ENCODE measurements at places on chromosomes 2 and 18. TPM values are rescaled to one million over a fixed set of nuclear protein-coding genes. Genes with fewer than 3 reads are reported as not detected.

- no peaks in the 10 kb centered on the region for H3K4me1 ChIP-seq
- no peak for ATAC-seq
- H3K27ac ChIP-seq, result no peak overlapping the region
- H3K27me3 ChIP-seq, result peaks cover 5% of the 10 kb centered on the region
- no peak overlapping the region for H3K4me3 ChIP-seq
Observed at GRCh38 chr2:122033778-122034177, 278.3 kb downstream of the TSN start.

DNA sequence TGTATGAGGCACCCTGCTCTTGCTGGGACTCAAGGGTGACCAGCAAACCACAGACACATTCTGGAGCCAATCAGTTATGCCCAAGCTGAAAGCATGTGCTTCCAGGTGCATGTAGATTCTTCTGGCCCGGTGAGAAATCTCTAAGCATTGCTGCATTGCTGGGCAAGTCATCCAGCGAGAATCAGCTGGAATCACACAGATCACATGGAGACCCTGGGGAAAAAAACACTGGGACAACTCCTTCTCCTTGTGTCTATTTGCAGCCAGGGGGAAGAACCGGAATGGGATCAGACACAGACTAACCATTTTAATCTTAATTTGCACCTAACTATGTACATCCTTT lies 119.7 kb upstream of the KLF7 start:
- no peaks in the 10 kb centered on the region for H3K27me3 ChIP-seq
- no peaks in the 10 kb centered on the region for H3K4me1 ChIP-seq
- ATAC-seq, result no peak

DNA sequence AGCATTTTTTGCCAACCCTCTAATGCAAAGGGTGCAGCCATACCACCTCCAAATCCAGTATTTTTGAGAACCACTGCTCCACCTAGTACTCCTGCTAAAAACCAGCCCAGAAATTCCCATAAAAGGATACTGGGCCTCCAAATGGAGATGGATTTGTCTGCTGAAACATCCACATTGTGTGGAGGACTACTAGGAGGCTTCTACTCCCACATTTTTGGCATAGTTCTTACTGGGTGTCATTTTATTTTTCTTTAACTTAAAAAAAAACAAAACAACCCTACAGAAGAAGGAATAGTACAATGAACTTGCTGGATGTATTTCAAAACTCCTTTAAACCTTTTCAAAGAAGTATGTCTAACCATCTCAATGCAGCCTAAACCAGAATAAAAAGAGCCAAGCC lies 219.2 kb downstream of the SRBD1 start:
- no peak overlapping the region for H3K4me3 ChIP-seq
- ATAC-seq, result no peak
- no peaks in the 10 kb centered on the region for H3K36me3 ChIP-seq
- no peaks in the 10 kb centered on the region for H3K27me3 ChIP-seq
- H3K4me1 ChIP-seq, result no peaks in the 10 kb centered on the region

GRCh38 chr2:173511942-173512341 lies 157.3 kb downstream of the CDCA7 start:
- H3K27ac ChIP-seq, result no peak overlapping the region
- H3K4me3 ChIP-seq, result no peak overlapping the region
- no peak for ATAC-seq

DNA sequence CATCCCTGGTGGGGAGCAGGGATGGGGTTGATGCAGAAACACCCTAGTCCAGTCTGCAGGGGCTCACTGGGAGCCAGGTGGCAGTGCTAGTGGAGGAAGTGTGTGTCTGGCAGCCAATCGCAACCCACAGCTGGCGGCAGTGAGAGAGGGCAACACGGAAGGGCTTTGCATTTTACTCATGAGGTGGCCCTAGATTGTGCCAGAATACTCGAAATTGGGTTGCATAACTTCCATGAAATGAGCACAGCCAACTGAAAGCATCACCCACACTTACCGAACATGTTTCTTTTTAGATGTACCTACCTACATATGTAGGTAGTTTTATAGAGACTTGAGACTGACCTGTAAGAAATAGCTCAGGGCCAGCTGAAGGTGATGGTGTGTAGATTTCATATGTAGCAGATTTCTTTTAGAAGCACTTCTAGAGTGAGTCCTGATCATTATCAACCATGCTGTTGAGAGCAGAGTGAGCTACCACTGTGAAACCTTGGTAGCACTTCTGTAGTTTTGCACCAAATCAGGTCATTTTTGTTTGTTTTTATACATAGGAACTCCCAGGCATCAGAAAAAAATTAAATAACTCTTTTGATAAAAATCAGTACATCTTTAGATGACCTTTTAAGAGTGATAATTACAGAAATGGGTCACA lies 13.0 kb downstream of the IL18R1 start:
- no peak for ATAC-seq
- no peak overlapping the region for H3K27ac ChIP-seq
- H3K36me3 ChIP-seq, result no peaks in the 10 kb centered on the region
- H3K4me3 ChIP-seq, result no peak overlapping the region

DNA sequence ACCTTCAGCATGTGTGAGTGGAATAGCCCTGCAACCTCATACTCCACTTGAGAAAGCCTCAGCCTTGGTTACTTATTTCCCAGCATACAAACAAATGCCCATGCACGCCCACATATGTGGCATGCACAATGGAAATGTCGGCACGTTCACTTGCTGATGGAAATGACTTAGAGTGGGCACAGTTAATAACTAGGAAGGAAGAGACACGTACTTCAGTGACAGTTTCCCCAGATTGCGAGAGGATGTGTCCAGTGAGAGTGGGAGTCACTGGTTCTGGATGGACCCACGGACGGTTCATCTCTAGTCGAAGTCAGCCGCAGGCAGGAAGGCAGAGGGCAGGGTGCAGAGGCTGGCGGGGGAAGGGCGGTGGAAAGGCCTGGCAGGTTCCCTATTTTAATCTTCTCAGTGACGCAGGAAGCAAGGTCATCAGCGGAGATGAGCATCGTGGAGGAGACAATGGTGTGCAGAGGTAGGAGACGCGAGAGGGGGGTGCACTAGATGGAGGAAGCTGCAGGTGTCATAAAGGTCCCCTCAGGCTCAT lies 350.7 kb upstream of the MYT1L start:
- no peaks in the 10 kb centered on the region for H3K27me3 ChIP-seq
- no peaks in the 10 kb centered on the region for H3K36me3 ChIP-seq
- H3K27ac ChIP-seq, result no peak overlapping the region
- H3K4me3 ChIP-seq, result no peak overlapping the region
- no peaks in the 10 kb centered on the region for H3K4me1 ChIP-seq

GRCh38 chr18:61256291-61256690 lies 76.9 kb upstream of the CDH20 start:
- H3K4me1 ChIP-seq, result no peaks in the 10 kb centered on the region
- H3K27ac ChIP-seq, result no peak overlapping the region
- no peaks in the 10 kb centered on the region for H3K27me3 ChIP-seq
- no peak overlapping the region for H3K4me3 ChIP-seq
- ATAC-seq, result no peak
- no peaks in the 10 kb centered on the region for H3K36me3 ChIP-seq

- no peaks in the 10 kb centered on the region for H3K27me3 ChIP-seq
- no peak overlapping the region for H3K27ac ChIP-seq
- no peaks in the 10 kb centered on the region for H3K36me3 ChIP-seq
- no peak for ATAC-seq
- no peaks in the 10 kb centered on the region for H3K4me1 ChIP-seq
Observed at GRCh38 chr2:21422050-21422449, 298.3 kb downstream of the TDRD15 start.

DNA sequence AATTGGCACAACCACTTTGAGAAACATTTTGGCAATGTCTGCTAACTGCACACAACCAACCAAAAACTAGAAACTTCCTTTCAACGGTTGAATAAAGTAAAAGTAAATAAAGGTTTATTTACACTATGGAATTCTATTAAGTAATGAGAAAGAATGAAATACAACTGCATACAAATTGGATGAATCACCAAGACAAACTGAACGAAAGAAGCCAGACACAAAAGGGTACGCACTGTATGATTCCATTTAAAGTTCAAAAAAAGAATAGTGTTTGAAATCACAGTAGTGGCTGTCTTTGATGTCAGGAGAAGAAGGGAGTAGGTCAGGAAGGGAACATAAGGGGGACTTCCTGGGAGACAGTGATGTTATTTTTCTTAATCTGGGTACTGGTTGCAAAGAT lies 46.5 kb upstream of the SULT1C3 start:
- no peaks in the 10 kb centered on the region for H3K4me1 ChIP-seq
- no peak overlapping the region for H3K27ac ChIP-seq
- no peak overlapping the region for H3K4me3 ChIP-seq
- H3K36me3 ChIP-seq, result no peaks in the 10 kb centered on the region

GRCh38 chr2:1990724-1991123 lies 246.4 kb upstream of the PXDN start:
- H3K4me3 ChIP-seq, result no peak overlapping the region
- ATAC-seq, result no peak
- H3K36me3 ChIP-seq, result no peaks in the 10 kb centered on the region
- H3K27me3 ChIP-seq, result peaks cover 23% of the 10 kb centered on the region
- no peak overlapping the region for H3K27ac ChIP-seq

DNA sequence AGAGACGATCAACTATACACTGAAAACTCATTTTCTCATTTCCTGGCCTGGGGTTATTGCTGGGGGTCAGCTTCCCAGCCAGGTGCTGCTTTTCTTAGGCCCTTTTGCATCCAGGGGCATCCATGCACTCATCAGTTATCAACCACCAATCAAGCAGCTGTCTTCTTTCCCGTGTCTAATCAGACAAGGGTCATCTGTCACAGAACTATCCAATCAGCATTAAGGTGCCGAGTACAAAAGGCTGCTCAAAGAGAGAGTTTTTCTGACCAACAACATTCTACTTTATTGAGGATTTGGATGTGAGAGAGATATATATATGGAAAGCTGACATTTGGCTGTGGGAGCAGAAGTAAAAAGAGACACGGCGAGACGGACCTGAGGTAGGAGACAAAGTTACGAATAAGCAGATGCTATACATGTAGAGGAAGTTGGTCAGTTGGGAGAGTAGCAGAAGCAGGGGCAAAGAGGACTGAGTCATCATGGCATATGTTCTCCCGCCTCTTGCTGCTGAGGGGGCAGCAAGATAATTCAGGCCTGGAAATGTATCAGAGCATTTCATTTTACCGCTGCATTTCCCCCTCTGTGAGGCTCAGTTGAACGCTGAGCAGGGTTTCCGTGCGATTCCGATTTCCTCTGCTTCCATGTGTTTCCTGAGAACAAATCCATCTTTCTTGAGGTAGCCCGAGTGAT lies 129.3 kb downstream of the NUP35 start:
- no peaks in the 10 kb centered on the region for H3K4me1 ChIP-seq
- H3K4me3 ChIP-seq, result no peak overlapping the region
- H3K36me3 ChIP-seq, result no peaks in the 10 kb centered on the region
- no peak for ATAC-seq
- H3K27me3 ChIP-seq, result no peaks in the 10 kb centered on the region

- peak; percentile 33 for ATAC-seq
- H3K27me3 ChIP-seq, result no peaks in the 10 kb centered on the region
- no peak overlapping the region for H3K27ac ChIP-seq
- H3K36me3 ChIP-seq, result no peaks in the 10 kb centered on the region
- H3K4me3 ChIP-seq, result no peak overlapping the region
- H3K4me1 ChIP-seq, result peaks cover 25% of the 10 kb centered on the region
Observed at GRCh38 chr2:169715379-169716237, 18.0 kb upstream of the KLHL23 start.

GRCh38 chr2:175684466-175684865 lies 317.6 kb downstream of the LNPK start:
- no peaks in the 10 kb centered on the region for H3K36me3 ChIP-seq
- ATAC-seq, result no peak
- H3K27me3 ChIP-seq, result peaks cover 68% of the 10 kb centered on the region
- no peak overlapping the region for H3K4me3 ChIP-seq
- H3K4me1 ChIP-seq, result no peaks in the 10 kb centered on the region

DNA sequence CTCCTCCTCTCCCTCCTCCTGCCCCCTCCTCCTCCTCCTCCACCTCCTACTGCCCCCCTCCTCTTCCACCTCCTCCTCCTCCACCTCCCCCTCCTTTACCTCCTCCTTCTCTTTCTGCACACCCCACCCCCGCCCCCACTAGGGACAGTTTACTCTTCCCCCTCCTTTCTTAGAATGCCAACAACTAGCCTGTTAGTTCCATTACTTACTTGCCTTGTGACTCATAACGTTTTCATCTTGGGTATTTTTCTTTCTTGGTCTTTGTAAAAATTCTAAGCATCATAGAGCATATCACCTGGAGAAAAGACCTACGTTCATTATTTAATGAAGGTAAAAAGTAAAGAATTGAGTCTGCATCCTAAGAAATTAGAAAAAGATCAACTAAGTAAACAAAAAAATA lies 165.3 kb downstream of the NEDD4L start:
- no peaks in the 10 kb centered on the region for H3K27me3 ChIP-seq
- H3K4me3 ChIP-seq, result no peak overlapping the region
- peaks cover 50% of the 10 kb centered on the region for H3K4me1 ChIP-seq
- no peak overlapping the region for H3K27ac ChIP-seq
- ATAC-seq, result no peak

- ATAC-seq, result no peak
- no peaks in the 10 kb centered on the region for H3K36me3 ChIP-seq
- H3K27me3 ChIP-seq, result no peaks in the 10 kb centered on the region
- H3K27ac ChIP-seq, result no peak overlapping the region
Observed at GRCh38 chr2:57759131-57759530, 287.5 kb upstream of the VRK2 start.

DNA sequence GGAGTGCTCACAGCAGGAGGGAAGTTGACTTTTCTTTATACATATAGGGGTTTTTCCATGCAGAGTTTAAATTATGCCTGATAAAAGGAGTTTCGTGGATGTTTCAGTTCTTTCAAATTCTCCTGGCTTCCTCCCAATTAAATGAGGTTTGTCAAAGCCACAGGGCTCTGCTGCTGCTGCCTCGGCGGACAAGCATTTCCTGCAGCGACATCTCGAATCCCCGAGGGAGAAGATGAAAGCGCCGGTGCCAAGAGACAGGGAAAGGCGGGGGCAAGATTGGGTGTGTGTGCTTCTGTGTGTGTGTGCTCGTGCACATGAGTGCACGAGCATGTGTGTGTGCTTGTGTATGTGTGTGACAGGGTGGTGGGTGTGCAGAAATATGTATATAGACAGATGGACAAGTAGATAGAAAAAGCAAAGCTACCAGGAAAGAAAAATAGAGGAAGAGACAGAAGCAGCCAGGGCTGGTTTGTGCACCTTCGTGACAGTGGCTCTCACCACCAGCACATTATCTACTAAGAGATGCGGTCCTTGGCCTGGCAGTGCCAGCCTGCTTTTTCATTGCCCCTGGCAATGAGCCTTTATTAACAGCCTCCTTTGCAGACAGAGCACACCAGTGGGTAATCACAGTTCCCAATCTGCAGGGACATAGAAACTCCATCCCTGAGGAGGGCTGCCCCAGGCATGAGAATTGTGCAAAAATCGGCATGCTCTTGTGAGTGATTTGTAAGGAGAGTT lies 76.2 kb downstream of the CDK15 start:
- no peaks in the 10 kb centered on the region for H3K36me3 ChIP-seq
- no peaks in the 10 kb centered on the region for H3K27me3 ChIP-seq
- H3K4me3 ChIP-seq, result no peak overlapping the region
- H3K4me1 ChIP-seq, result peaks cover 5% of the 10 kb centered on the region
- H3K27ac ChIP-seq, result no peak overlapping the region

Gene VWA3B
- total RNA-seq, result not detected

Gene STEAP3
- 10.6 TPM for total RNA-seq

Gene KCNS3
- total RNA-seq, result 38.1 TPM

Gene GCG
- total RNA-seq, result not detected

Gene REEP1
- 107 TPM for total RNA-seq

Gene IL36G
- 1.8 TPM for total RNA-seq

Gene GBX2
- total RNA-seq, result not detected

Gene SP100
- total RNA-seq, result 98.0 TPM

Gene DSG2
- total RNA-seq, result 1.4 TPM

Gene HOXD12
- total RNA-seq, result not detected

Gene CCBE1
- total RNA-seq, result 5.1 TPM
